Lung microvascular endothelial cell (primary cell): ENCODE measurements at places on chromosomes 16 and 17.

- DNase-seq = no peak
These were observed 10.3 kb upstream of the BRCA1 start for GRCh38 chr17:43135454-43135819.

DNA sequence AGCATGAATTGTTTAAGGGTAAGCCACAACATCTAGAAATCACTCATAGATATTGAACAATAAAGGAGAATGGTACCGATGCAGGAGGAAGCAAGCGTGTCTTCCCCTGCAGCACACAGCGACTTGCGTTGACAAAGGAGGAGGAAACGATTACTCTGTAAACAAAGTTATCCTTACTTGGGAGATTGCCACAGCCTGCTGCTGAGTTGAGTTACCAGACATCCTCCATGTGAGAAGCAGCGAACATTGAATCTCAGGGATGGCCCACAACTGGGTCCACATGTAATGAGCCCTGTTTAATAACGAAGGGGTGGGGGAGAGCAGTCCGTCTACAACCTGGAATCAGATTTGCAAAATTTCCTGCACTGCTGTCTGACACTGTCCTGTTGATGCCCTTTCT, 27.7 kb downstream of the CLUH start:
- DNase-seq = peak; percentile 71

DNA sequence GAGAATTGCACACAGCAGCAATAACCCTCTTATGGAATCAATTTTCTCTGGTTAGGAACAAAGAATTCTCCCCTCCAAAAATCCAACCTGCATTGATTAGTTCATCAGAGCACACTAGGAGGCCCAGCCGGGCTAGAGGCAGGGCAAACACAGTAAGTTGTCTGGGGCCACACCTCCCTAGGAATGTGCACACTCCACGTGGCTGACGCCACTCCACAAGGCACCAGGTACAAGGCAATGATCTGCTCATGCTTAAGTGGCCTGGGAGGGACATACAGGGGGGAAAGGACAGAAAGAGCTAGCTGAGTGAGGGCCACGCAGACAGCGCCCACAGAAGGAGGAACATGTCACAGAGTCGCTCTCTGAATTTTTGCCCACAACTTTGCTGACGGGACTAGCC, 107.6 kb downstream of the SLC39A11 start:
- peak; percentile 49 for DNase-seq

GRCh38 chr17:8324132-8324531, 14.1 kb downstream of the ARHGEF15 start:
- DNase-seq = no peak

DNA sequence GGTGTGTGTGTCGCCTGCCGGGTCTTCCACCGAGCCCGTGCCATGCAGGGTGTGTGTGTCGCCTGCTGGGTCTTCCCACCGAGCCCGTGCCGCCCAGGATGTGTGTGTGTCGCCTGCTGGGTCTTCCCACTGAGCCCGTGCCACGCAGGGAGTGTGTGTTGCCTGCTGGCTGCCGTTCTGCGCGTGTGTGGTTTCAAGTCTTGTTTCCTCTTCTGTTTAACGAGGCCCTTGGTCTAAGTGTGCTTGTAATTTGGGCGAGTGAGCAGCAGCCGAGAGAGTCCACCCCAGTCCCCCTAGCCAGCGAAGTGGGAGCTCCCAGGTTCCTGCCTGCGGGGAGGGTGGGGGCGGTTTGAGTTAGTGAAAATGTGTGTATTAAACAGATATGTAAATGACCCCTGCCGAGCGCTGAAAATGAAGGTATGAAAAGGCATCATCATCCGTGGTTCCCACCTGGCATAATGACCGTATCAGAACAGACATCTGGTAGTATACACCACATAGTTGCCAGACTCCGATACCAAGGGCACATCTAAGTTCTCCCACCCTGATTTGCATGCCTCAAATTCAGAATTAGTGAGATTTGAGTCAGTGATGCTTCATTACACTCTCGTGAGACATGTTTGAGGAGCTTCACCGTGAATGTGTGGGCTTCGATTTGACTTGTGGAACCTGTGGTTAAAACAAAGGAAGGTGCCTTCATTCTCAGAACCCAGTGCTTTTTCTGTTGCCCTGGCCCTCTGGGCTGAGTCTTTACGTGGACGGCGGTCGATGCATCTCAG, 114.5 kb upstream of the CHMP6 start:
- DNase-seq = no peak

DNA sequence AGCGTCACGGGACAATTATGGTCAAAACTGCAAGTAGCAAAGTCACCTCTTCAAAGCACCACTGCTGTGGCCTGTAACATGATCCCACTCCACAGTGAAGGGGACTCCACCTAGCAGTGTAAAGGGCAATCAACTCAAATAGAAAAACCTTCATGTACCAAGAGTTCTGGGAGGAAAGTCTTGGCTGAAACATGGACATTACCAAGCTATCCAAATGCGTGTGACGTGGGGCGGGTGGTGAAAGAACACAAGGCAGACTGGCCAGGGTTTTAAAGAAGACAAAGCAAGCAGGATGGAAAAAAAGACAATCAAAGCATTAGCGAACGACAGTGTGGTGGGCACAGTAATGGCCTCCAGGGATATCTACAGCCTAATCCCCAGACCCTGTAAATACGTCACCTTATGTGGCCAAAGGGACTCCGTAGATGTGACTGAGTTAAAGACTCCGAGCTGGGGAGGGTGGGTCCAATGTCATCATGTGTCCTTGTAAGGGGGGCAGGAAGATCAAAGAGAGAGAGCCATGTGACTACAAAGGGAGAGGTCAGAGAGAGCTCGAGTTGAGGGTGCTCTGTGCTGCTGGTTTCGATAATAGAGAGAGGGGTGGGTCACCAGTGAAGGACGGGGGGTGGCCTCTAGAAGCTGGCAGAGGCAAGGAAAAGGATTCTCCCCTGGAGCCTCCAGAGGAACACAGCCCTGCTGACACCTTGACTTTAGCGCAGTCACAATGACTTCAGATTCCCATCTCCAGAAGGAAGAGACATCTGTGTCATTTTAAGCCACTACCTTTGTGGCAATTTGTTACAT, 6.0 kb downstream of the HSDL1 start:
- peak; percentile 37 for DNase-seq

GRCh38 chr16:24936151-24936550, 79.0 kb downstream of the ARHGAP17 start:
- peak; percentile 37 for DNase-seq
